Stimulated activated naive B cell treated with anti-CD40 and anti-IgM and Interleukin-4, amounts not matched to agents 10 μg/mL and 1 μg/mL and 100 μg/mL, for 72 hours (primary cell): ENCODE measurements at places on chromosomes 11 and 22.

GRCh38 chr22:28075358-28075981, 156.4 kb upstream of the PITPNB start:
- H3K4me3 ChIP-seq: no peak overlapping the region
- no peak for DNase-seq
- peak overlapping the region; percentile 38 for H3K27ac ChIP-seq
- H3K36me3 ChIP-seq: peaks cover 3% of the 10 kb centered on the region

DNA sequence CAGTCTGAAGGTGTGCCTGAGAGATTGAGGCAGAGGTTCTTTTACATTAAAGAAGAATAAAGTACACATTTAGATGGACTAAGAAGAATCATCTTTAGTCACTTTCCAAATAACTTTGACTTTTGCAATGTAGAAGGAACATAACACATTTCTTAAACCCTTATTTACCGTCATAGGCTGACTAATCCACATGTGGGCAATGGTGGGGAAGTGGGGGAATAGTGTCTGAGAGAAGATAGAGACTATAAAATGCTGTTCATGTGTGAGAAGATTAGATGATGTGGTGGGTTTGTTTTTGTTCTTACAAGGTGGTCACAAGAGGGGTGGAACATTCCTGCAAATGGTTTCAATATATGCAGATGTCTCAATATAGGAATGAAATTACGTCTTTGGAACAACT, 1.8 kb downstream of the MS4A4A start:
- DNase-seq: no peak
- no peaks in the 10 kb centered on the region for H3K36me3 ChIP-seq
- peaks cover 16% of the 10 kb centered on the region for H3K4me1 ChIP-seq
- no peak overlapping the region for H3K4me3 ChIP-seq
- no peak overlapping the region for H3K27ac ChIP-seq

DNA sequence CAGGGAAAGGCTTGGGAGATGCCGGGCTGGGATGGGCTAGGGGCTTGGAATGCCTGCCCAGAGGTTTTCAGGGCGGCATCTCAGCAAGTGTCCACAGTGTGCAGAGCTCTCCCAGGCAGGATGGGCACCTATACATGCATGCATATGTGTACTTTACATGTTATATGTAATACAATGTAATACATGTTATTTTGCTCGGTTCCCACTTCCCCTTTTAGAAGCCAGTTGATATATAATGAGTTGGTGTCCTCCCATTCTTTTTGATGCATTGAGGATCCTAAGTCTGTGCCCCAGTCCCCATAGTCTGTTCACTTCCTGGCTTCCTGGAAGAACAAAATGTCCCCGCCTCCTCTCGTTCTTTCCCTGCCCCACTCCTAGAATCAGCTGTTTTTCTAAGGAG, 20.1 kb upstream of the EIF3D start:
- DNase-seq: no peak
- H3K4me1 ChIP-seq: peaks cover 44% of the 10 kb centered on the region
- no peaks in the 10 kb centered on the region for H3K36me3 ChIP-seq
- no peak overlapping the region for H3K4me3 ChIP-seq
- H3K27me3 ChIP-seq: no peaks in the 10 kb centered on the region

- no peak for DNase-seq
- H3K36me3 ChIP-seq: no peaks in the 10 kb centered on the region
- H3K27me3 ChIP-seq: no peaks in the 10 kb centered on the region
- H3K4me1 ChIP-seq: no peaks in the 10 kb centered on the region
- H3K27ac ChIP-seq: no peak overlapping the region
Measured at GRCh38 chr11:15159085-15159484, 44.4 kb downstream of the INSC start.

DNA sequence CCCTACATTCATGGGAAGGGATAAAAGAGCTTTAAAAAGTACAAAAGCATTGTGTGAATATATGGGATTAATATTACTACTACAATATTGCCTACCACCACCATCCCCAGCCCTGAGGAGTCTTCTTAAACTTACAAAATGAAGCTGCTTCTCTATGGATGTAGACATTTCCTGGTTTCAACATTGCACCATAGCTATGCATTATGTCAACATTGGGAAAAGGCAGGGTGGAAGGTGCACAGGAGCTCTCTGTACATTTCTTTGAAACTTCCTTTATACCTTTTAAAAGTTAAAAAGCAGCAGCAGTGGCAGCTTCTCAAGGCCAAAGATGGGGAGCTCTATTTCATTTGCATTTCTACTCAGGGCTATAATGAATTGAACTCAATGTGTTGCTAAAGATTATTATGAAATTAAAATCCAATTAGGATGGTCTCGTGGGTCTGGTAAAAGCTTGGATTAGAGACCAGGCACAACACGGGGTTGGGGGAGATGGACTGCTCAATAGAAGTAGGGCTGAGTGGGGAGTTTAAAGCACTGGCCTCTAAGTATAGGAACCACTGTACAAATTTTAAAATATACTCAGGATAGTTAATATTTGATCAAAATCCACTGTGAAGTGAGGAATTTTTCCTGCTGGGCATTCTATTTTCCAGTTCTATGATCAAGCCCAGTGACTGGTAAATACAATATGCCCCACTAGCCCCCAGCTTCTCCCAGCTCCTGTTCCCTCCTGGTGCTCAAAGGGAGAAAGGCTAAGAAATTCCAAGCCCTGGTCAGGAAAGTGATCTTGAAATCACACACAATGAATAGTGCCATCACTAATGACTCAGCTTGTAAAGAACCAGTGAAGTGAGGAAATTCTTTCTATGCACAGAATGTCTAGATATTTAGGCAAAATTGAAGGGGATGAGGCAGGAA, 362.7 kb upstream of the CCDC90B start:
- no peaks in the 10 kb centered on the region for H3K4me1 ChIP-seq
- no peak for DNase-seq
- H3K36me3 ChIP-seq: no peaks in the 10 kb centered on the region
- H3K27ac ChIP-seq: no peak overlapping the region
- H3K27me3 ChIP-seq: peaks cover 37% of the 10 kb centered on the region
